Cortex of kidney (tissue), 1 donor: ENCODE measurements at places on chromosomes 2 and 18.

DNA sequence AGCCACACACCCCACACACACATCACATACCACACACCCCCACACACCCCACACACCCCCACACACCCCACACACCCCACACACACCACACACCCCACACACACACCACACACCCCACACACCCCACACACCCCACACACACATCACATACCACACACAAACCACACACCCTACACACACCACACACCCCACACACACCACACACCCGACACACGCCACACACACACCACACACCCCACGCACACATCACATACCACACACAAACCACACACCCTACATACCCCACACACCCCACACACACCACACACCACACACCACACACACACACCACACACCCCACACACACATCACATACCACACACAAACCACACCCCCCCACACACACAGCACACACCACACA is 22.4 kb downstream of the TWIST2 start:
- DNase-seq, result no peak

DNA sequence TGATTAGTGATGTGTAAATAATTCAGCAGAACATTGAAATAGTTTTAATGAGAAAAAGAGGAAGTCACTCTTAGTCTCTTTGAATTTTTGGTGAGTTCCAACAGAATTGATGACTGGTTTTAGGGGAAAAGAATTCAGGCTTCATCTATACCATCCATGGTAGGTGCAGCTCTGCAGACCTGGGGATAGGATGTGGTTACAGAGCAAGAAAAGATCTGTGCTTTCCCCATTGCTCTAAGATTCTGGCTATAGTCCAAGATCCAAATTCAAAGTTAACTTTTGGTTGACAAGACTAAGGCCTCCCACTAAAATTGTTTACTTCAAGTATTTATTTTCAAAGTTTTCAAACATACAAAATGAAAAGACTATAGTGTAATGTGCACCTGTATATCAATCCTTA is 3.6 kb downstream of the UGT1A10 start:
- no peak for DNase-seq

- no peak for DNase-seq
Measured at GRCh38 chr2:238914648-238915015, 66.7 kb downstream of the TWIST2 start.

- no peak for DNase-seq
Measured at GRCh38 chr2:170165129-170165528, 12.8 kb upstream of the MYO3B start.

DNA sequence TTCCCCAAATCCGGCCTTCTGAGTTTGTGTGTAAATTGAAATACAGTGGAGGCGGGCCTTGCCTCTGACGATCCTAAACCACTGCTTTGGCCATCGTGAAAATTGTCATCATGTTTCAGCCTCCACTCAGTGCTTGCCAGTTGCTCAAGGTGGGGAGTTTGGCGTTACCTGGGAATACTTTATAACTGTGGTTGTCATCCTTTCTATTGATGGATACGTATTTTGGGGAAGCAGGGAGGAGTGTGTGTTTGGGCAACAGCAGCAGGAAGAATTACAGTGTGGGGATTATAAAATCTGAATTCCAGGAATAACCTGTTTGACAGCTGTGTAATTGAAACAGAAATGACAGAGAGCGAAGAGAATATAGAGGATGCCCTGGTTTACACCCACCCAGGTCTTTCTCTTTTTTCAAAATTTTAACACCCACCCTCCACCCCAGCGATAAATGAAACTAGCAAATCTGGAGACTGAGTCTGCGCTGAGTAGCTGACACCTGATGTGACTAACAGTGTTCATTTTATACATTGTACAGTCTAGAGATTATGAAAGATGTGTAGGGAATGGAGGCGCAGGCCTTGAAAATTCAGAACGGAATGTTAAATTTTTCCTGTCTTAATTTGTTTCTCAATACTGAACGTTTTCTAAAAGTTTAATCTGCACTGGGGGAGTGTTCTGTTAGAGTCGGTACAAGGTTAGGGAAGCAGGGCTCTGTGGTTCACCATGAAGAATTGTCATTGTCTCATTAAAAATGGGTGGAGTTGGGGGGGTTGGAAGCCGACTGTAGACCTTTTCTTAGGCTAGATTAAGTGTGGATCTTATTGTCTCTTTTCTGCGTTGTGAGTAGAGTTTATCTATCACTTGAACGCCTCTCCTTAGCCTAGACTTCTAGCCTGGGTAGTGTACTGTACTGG is 1.6 kb downstream of the MAP4K4 start:
- DNase-seq, result no peak

DNA sequence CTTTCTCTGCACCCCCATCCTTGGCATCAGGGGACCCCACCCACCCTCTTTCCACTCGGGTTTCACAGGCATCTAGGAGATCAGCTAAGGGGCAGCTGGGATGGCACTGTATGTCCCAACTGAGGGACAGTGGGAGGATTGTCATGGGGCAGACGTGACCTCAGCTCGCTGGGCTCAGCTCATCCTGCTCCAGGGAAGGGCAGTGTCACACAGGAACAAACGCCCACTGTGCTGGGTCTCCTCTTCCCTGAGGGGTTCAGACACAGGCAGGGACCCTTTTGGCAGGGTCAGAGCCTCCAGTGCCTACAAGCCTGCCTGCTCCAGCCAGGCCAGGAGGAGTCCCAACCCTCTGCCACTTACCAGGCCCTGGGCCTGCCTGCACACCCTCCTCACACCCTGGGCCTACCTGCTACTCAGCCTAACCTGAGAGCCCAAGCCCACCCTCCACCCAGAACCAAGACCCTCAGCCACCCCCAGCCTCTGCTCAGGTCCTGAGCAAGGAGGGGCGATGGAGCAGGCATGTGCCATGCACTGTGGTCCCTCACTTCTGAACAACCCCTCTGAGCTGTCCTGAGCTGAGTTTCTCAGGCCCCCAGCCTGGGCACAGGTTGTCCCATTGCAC is 68.2 kb downstream of the HS1BP3 start:
- DNase-seq, result no peak

DNA sequence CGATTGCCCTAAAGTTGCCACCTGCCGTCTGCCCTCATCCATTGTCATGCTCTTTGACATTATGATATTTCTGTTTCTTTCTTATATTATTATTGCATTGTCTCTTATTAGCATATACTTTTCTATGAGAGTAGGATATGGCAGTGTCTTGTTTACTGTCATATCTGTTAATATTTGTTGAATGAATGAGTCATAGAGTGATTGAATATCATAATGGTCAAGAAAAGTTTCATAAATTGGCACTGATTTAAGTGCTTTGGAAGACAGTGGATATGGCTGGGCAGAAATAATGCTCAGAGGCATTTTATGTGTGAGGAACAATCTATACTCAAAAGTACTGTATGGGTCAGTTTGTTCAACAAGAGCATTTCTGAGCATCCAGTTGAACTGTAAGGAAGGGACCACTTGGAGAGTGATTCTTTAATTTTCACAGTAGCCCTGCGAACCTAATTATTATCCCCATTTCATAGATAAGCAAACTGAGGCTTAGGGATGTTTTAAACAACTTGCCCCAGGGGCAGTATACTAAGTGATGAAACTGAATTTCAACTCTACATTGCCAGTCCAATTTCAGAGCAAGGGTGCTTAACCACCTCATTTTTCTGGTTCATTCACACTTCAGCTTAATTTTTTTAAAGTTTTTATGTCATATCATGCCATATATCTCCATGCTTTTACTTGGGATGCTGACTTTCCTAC is 175.5 kb upstream of the FOSL2 start:
- no peak for DNase-seq

DNA sequence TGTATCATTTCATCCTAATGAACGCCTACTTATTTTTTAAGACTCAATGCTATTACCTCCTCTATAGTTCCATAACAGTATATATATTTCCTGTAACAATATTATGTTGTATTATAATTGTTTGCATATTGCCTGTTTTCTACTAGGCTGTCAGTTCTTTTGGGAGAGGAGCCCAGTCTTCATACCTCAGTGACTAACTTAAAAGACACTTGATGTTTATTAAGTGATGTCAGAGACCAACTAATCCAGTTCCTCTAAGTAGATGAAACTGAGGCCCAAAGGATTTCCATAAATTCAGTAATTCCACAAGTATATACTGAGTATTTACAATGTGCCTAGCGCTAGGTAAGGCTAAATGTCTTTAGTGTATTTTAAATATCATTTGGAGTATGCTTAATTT is 48.9 kb upstream of the AAK1 start:
- DNase-seq, result no peak

DNA sequence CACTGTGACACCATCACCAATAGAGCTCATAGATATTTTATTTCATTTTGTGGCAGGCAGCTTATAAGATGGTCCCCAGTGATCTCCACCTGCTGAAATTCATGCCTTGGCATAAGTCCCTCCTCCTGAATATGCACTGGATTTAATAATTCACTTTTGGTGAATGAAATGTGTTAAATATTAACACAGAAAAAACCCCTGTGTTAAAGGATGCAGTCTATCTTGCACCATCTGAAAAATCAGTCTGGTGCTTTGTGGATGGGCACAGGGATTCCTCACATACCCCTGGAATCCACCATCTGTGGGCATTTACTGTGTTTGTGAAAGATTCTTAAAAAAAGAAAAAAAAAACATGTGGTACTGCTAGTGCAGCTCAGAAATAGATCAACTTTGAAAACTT is 26.1 kb upstream of the WIPF1 start:
- DNase-seq, result no peak

DNA sequence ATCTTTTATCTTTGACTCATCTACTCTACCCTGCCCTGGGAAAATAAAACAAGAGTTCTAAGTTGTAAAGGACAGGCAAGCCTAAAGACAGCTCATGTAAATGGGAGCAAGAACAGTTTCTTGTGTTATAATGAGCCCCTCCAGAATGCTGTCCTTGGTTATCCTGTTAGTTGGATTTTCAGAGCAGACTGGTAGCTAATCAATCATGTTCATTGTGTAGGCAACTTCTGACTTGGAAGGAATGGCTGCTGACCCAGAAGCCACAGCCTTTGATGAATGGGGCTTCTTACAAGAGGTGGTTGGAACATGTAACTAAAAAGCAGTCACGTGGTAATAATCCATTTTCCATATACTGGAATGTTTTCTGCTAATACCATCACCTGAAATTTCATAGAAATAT is 254.2 kb downstream of the AGPS start:
- DNase-seq, result no peak

DNA sequence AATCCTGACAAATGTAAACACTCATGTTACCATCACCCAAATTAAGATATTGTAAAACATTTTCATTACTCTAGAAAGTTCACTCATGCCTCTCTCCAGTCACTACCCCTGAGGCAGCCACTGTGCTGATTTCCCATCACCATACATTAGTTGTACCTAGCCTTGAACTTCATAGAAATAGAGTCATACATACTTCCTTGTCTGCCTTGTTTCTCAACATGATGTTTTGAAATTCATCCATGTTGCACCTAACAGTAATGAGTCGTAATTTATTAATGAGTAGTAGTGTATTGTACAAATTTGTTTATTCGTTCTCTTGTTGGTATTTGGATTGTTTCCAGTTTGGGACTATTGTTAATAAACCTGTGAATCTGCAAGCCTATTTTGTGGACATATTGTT is 49.0 kb upstream of the TWSG1 start:
- DNase-seq, result no peak

DNA sequence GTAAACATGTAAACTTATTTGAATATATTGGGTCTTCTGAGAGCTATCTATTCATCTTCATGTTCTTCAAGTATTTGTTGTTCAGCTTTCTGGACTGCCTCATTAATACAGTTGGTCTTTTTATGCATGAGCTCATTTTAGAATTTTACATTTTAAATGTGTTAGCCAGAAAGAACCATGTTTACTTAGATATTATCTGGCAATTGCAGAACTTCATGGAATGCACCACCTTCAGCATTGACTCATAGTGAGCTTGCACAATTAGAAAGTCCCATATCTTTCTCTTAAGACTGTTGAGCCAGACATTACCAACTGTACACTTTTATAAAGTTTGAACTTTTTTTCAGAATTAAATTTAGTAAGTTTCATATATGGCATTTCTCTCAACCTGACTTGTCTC is 536.7 kb downstream of the RIT2 start:
- DNase-seq, result no peak

- no peak for DNase-seq
Measured at GRCh38 chr18:7630731-7631442, 63.8 kb downstream of the PTPRM start.

DNA sequence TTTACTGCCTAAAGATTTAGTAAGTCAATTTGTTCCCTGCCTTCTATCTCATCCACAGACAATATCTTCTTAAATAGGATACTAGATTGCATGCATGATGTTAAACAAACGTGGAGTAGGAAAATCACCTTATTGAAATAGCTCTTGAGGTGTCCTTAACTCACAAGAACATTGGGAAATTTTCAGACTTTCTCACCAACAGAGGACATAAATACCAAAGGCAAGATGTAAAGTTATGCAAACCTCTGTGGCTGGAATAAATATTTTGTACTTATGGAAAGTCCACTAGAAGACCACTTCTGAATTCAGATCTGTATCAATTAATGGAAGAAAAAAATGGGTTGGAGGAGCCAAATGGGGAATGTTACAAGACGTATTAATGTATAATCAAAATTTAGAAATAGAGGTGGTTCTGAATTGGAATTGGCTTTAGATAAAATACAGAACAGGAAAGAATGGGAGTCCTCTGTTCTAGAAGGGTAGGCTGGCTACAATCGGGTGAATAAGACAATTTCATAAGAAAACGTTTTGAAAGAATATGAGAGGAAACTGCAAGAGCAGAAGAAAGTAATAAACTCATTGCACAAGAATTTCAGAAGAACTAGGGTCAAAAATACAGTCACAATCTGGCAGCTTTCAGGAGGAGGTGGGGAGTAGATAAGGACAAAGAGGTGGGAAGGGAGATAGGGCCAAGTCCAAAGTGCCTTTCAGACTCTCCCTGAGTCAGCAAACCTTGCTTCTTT is 69.3 kb upstream of the FN1 start:
- DNase-seq, result no peak

DNA sequence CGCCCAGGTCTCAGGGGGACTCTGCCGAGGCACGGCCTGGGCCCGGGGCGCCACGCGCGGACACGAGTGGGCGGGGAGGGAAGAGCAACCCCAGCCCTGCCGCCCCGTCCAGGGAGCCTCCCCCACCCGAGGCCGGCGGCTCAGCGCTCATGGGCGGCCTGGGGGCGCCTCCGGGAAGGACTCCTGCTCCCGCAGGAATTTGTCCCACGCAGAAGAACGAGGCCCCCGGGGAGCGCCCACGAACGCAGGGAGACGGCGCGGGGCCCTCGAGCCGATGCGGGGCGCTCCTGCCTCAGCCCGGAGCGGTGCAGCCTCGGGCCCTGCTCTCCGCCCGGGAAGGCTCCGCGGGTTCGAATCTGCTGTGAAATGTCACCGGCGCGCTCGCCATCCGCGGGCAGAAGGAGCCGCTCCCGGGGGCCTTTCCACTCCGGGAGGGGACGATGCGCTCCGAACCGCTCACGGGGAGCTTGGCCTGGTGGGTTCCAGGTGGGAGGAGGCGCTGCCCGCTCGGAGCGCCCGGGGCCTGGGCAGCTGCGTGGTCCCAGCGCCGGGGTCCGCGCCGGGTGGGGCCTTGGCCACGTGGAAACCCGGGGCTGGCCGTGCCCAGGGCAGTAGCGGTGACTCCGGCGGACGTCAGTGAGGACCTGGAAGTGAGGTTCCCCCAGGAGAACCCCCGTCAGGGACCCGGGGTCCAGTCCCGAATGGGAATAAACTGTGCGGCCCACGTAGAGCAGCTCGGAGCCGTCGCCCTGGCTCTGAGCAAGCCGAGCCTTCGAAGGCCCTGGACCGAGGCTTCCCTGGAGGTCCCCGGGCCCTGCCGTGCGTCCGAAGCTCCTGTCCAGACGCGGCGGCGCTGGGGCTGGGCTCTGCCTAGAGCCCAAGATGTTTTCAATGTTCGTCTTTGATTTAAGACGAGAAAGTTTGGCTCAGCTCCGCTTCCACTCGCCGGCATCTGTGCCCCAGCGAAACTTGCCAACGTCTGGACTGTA is 41.4 kb upstream of the CTDP1 start:
- no peak for DNase-seq
